ENCODE measurements at places on chromosomes 11 and 22.

- DNase-seq, result no peak
These were observed 48.8 kb upstream of the SHISAL1 start for GRCh38 chr22:44361391-44362126.

- no peak for DNase-seq
These were observed 5.2 kb downstream of the TRIM29 start for GRCh38 chr11:120132645-120133185.

- DNase-seq, result no peak
These were observed 9.2 kb downstream of the KCNC1 start for GRCh38 chr11:17743808-17744119.

DNA sequence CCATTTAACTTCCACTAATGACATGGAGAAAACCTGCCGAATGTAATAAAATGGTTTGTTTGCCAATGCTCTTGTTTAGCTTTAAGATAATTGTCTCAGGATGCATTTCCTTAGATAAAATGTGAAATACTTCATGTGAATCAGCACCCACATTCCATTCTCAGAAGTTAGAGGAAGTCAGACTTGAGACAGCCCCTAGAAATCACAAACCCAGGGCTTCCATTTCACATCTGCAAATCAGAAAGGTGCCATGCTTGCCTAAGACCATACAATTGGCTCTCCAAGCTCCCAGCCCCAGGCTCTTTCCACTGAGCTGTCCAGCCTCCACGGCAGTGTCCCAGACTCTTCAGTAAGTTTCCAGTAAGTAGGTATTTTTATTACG, 35.6 kb upstream of the ADORA2A start:
- DNase-seq, result no peak

GRCh38 chr11:40328890-40329614, 1130.4 kb downstream of the LRRC4C start:
- DNase-seq, result no peak

DNA sequence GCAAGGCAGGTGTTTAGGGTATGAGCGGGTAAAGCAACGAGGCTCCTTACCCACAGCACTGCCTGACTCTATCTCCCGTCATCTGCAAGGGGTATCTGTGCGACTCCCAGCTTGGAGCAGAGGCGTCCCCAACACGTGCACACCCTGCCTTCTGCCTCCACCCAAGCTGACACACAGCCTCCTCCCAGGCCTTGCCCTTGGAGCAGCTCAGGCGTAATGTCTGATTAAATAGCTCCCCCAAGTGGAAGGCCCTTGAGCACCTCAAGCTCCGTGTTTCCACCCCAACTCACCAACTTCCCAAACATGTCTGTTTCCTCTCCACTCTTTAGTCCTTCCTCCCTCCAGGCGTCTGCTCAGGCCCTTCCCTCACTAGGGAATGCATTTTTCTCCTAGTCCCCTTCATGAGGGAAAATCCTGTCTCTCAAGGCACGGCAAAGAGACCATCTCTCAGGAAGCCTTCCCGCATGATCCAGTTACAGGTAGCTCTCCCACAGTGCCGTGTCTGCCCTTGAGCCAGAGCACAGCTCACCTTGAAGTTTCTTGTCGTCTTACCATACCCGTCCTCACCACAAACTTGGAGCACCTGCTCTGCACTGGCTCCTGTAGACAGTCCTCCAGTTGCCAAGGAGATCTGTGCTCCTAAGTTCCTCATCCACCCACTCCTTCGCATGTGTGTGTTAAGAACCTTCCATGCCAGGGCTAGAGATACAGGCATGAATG, 15.8 kb downstream of the CYB5R2 start:
- no peak for DNase-seq

DNA sequence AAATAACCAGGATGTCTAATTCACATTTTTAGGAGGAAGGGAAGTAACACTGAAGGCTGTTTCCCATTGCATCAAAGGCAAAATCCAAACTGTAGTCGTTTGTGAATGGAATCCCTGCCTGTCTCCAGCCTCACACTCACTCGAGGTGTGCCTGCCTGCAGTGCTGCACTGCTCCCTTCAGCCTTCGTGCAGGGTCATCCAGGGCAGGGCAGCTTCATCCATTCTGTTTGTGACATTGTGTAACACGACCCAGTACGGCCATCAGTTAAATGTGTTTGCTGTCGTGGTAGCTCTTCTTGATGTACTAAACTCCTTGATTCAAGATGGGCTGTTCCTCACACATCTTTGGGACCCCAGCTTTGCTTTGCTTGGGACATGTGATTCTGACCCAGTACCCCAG, 34.3 kb downstream of the LDLRAD3 start:
- DNase-seq, result no peak

GRCh38 chr11:32561835-32562234, 21.8 kb upstream of the EIF3M start:
- no peak for DNase-seq

- no peak for DNase-seq
These were observed 43.2 kb upstream of the VPREB1 start for GRCh38 chr22:22201185-22201929.
